ENCODE measurements at places on chromosomes 5 and 9. TPM values are rescaled to one million over a fixed set of nuclear protein-coding genes. Genes with fewer than 3 reads are reported as not detected.

- no peaks in the 10 kb centered on the region for H3K36me3 ChIP-seq
- H3K4me3 ChIP-seq, result no peak overlapping the region
- H3K27me3 ChIP-seq, result no peaks in the 10 kb centered on the region
- DNase-seq, result no peak
- no peaks in the 10 kb centered on the region for H3K4me1 ChIP-seq
Observed at GRCh38 chr5:9957214-9957613, 292.5 kb downstream of the ATPSCKMT start.

The TAS2R1 gene
- polyA plus RNA-seq, result 0.14 TPM

- no peaks in the 10 kb centered on the region for H3K4me1 ChIP-seq
- no peak overlapping the region for H3K4me3 ChIP-seq
- DNase-seq, result no peak
- no peaks in the 10 kb centered on the region for H3K27me3 ChIP-seq
- no peak overlapping the region for H3K27ac ChIP-seq
Observed at GRCh38 chr5:167447466-167448375, 843.7 kb upstream of the WWC1 start.

DNA sequence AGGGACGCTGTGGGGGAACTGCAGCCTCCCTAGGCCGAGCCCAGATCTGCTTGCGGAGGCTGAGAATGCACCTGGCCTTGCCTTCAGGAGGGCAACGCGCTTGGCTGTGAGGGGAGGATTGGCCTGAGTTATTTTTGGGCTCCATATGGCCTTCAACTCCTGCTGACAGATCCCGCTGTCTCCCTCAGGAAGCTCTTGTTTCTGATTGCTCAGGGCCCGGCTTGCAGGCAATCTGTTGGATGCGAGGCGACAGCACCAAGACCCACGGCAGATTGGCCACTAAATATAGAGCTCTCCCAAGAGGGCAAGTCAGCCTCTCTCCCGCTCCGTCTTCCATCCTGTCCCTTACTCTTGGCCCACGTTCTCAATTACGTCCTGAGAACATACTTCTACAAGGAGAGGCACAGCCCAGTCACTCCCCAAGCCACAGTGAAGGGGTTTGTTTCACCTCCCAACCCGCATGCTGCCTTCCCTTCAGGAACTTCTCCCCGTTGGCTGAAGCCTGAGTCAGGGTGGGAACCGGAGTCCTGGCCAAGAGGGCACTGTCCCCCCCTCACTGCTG lies 53.6 kb downstream of the RASGEF1C start:
- no peak overlapping the region for H3K27ac ChIP-seq
- no peaks in the 10 kb centered on the region for H3K36me3 ChIP-seq
- H3K27me3 ChIP-seq, result no peaks in the 10 kb centered on the region
- no peak for DNase-seq
- H3K4me1 ChIP-seq, result no peaks in the 10 kb centered on the region

DNA sequence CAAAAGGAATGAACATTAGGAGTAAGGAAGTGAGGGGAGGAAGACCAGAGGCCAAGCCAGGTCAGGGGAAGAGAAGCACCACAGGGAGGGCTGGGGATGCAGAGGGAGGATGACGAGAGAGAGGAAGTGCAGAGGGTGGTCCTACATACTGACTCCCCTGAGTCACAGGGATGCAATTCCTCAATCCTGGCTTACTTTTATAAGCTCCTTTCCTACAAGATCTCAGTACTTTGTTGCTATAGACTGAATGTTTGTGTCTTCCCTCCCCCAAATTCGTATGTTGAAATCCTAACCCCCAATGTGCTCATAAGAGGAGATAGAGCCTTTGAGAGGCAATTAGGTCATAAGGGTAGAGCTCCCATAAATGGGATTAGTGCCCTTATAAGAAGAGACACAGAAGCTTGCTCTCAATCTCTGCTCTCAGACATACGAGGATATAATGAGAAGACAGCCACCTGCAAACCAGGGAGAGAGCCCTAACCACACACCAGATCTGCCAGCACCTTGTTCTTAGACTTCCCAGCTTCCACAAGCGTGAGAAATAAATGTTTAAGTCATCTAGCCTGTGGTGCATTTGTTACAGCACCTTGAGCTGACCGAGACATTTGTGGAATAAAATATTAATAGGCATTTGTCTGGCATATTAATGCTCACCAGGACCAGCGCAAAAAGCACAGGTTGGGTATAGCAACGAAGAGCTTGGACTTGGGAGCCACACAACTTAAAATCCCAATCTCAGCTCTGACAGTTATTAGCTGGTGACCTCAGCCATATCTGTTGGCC lies 33.4 kb downstream of the GCNT4 start:
- no peaks in the 10 kb centered on the region for H3K36me3 ChIP-seq
- no peaks in the 10 kb centered on the region for H3K27me3 ChIP-seq
- no peak for DNase-seq
- H3K4me1 ChIP-seq, result peaks cover 14% of the 10 kb centered on the region
- H3K4me3 ChIP-seq, result no peak overlapping the region

DNA sequence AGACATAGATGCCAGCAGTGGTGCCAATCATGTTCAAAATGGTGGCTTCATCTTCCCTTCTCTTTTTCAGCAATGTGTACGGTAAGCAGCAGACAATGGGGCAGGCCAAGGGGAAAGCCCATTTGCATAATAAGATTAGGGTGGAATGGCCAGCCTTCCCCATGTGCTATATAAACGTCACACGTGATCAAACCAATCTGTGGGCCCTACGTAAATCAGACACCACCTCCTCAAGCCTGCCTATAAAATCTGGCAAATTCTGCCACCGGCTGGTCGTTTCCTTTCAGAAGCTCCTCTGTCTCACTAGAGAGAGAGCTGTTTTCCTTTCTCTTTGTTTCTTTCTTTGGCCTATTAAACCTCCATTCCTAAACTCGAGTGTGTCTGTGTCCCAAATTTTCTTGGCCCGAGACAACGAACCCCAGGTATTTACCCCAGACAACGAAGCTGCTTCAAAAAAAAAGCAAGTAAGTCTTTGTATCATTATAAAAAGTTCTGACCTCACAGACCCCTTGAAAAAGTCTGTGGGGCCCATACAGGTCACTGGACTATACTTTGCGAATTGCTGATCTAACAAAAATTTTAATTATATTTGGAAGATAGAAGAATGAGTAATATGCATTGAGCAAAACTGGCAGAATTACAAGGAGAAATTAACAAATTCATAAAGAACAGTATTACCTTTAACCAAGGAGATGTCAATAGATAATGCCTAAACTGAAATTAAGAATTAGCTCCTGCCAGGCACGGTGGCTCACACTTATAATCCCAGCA lies 15.2 kb downstream of the ZBTB5 start:
- H3K27ac ChIP-seq, result no peak overlapping the region
- H3K36me3 ChIP-seq, result no peaks in the 10 kb centered on the region
- no peaks in the 10 kb centered on the region for H3K27me3 ChIP-seq
- peaks cover 9% of the 10 kb centered on the region for H3K4me1 ChIP-seq
- DNase-seq, result no peak
- H3K4me3 ChIP-seq, result no peak overlapping the region

The OTULINL gene
- polyA plus RNA-seq, result 39.6 TPM

The SCAMP1 gene
- polyA plus RNA-seq, result 38.3 TPM

The ANKRD31 gene
- polyA plus RNA-seq, result 0.21 TPM

DNA sequence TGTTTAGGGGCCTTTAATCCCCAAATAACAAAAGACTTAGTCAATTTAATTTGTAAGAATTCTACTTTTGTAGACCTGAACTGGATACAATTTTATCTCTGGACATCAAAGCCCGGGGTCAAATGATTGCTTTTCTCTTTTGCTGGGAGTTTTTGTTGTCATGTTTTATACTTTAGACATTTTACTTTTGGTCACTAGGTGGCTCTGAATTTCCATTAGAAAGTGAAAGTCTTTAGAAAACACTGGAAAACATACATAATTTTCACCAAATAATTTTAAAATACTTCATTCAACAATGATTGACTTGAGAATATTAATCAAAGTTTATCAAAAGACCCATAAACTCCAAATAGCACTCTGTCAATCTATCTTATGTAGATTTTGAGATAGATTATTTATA lies 2.8 kb upstream of the PCA3 start:
- H3K4me1 ChIP-seq, result no peaks in the 10 kb centered on the region
- H3K27ac ChIP-seq, result no peak overlapping the region
- no peaks in the 10 kb centered on the region for H3K36me3 ChIP-seq
- no peak for DNase-seq
- no peak overlapping the region for H3K4me3 ChIP-seq
- H3K27me3 ChIP-seq, result no peaks in the 10 kb centered on the region

DNA sequence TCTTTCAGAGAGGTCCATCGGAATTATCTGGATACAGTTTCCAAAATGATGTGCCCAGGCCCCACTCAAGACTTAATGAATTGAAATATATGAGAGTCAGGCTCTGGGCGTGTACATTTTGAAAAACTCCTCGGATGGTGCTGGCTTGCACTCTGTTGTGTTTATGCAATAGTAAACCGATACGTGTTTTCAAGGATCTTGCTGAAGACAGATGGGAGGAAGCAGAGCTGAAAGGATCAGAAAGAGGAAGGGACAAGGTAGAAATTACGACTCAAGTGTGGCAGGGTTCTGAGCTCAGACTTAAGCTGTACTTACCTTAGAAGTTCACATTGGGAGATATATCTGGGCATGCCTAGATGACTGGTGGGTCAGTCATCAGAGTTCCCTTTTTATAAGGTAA lies 13.7 kb upstream of the STOM start:
- H3K4me3 ChIP-seq, result no peak overlapping the region
- H3K4me1 ChIP-seq, result no peaks in the 10 kb centered on the region
- DNase-seq, result no peak

DNA sequence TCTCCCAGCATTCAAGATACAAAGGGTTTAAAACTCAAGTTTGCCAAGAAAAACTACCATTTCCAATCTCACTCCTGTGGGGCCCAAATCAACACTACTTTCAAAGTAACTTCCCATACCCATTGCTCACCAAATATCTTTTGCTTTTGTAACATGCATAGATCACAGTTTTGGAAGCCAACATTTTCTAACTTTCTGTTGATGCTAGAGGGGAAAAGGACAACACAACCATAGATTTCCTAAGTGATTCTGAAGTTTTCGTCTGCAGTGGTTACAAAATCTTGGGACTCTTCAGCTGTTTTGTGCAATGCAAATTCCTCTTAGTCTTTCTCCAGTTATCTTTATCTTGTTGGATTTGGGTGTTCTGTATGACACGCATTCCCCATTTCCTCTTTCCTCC lies 94.1 kb upstream of the PAPPA start:
- no peak overlapping the region for H3K27ac ChIP-seq
- no peak overlapping the region for H3K4me3 ChIP-seq
- H3K27me3 ChIP-seq, result no peaks in the 10 kb centered on the region
- H3K36me3 ChIP-seq, result no peaks in the 10 kb centered on the region

DNA sequence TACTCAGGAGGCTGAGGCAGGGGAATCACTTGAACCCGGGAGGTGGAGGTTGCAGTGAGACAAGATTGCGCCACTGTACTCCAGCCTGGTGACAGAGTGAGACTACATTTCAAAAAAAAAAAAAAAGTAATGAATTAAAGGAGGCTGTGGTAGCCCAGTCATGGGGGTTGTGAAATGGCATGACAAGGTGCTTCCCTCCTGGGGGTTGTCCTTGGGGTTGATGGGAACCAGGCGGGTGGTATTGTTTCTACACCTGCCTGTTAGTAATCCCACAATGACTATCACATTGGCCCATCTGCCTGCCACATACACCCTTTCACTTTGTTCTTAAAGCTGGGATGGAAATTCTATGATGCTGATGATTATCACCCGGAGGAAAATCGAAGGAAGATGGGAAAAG lies 5.6 kb downstream of the IDNK start:
- H3K27me3 ChIP-seq, result no peaks in the 10 kb centered on the region
- H3K36me3 ChIP-seq, result no peaks in the 10 kb centered on the region
- no peak for DNase-seq
- H3K4me3 ChIP-seq, result no peak overlapping the region
- no peak overlapping the region for H3K27ac ChIP-seq

DNA sequence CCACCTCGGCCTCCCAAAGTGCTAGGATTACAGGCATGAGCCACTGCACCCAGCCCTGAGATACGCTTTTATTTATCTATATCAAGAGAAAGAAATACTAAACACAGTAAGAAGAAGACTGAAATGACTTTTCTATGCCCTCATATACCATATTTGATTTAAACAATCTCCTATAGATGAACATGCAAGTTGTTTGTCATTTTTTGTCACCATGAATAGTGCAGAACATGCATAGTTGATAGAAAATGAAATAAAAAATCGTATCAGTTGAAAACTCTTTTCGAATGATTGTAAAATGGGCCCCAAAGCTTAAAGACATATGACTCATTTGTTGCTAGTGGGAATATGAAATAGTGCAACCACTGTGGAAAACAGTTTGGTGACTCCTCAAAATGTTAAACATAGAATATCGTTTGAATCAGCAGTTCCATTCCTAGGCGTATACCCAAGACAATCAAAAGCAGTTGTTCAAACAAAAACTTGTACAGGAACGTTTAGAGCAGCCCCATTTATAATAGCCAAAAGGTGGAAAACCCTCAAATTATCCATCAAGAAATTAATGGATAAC lies 61.4 kb upstream of the ANKH start:
- no peak for DNase-seq
- H3K36me3 ChIP-seq, result no peaks in the 10 kb centered on the region
- H3K4me1 ChIP-seq, result no peaks in the 10 kb centered on the region
- H3K27ac ChIP-seq, result no peak overlapping the region
- no peak overlapping the region for H3K4me3 ChIP-seq

The SAXO1 gene
- polyA plus RNA-seq, result 0.09 TPM

DNA sequence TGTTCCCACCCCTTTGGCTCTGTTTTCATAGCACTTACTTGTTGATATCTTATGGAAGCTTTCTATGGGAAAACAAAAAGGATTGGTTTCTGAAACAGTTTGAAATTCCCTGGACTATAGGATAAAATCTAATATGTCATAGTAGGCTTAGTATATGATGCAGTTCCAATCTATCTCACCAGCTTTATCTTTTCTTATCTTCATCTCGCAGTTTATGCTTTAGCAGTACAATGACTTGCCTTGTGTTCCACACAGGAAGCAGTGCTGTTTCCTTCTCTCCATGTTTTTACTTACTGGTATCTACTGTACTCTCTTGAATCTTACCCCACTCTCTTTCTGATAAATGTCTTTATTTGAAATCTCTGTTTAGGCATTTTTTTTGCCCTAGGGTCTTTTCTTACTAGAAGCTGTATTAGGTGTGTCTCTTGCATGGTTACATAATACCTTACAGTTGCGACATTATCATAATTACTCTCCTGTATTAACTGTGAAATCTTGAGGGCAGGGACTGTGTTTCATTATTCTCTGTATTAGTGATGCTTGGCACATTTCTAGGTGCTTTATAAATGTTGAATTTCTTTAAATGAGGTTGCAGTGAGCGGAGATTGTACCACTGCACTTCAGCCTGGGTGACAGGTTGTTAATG lies 76.3 kb downstream of the FOCAD start:
- no peak overlapping the region for H3K27ac ChIP-seq
- no peak overlapping the region for H3K4me3 ChIP-seq
- H3K27me3 ChIP-seq, result no peaks in the 10 kb centered on the region

GRCh38 chr5:674630-675011 lies 18.5 kb downstream of the TPPP start:
- H3K27ac ChIP-seq, result no peak overlapping the region
- H3K4me1 ChIP-seq, result peaks cover 29% of the 10 kb centered on the region
- no peaks in the 10 kb centered on the region for H3K27me3 ChIP-seq
- no peak for DNase-seq
- H3K4me3 ChIP-seq, result no peak overlapping the region
- H3K36me3 ChIP-seq, result no peaks in the 10 kb centered on the region
